ENCODE measurements at places on chromosomes 6 and 20.
A peak's percentile ranks its signal among the peaks of the same experiment; 100 is the strongest.

GRCh38 chr6:13614126-13614925, 809 bp upstream of the NOL7 start:
- DNase-seq, result peak; percentile 62

DNA sequence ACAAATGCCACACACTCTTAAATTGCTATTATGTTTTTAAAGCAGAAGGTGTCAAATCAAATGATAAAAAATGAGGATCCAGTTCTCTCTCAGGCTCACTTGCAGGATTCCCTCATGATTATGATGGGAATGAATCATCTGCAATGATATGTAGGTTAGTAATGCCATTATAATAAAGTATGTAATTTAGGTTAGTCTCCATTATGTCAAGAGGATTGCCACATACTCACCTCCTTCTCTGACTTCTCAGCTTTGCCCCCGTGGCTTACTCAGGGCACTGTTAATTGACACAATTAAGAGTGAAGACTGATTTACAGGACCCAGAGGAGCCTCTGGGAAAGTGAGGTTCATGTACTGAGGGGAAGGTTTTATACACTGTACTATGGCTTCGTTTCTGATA, 591.7 kb upstream of the NRSN1 start:
- DNase-seq, result no peak

- DNase-seq, result no peak
Measured at GRCh38 chr20:20834008-20834407, 121.6 kb upstream of the RALGAPA2 start.

DNA sequence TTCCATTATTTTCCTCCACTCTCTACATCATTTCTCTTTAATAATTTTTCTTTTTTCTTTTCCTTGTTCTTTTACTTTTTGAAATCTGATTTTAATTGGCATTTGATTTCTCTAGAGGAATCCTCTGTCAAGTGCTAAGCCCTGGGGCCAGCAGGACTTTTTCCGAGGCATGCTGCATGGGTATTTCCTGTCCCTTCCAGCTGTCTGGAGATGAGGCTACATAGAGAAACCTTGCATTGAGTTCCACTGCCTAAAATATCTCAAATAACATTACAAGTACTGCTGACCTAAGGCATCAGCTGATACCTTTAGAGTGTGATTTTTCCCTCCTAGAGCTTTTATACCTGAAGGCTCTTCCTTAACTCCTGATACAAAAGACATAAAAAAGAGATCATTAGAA, 6.2 kb downstream of the RNF217 start:
- no peak for DNase-seq

- no peak for DNase-seq
Measured at GRCh38 chr6:4220558-4220957, 85.2 kb upstream of the ECI2 start.

GRCh38 chr20:40639132-40639531, 49.9 kb downstream of the MAFB start:
- no peak for DNase-seq

DNA sequence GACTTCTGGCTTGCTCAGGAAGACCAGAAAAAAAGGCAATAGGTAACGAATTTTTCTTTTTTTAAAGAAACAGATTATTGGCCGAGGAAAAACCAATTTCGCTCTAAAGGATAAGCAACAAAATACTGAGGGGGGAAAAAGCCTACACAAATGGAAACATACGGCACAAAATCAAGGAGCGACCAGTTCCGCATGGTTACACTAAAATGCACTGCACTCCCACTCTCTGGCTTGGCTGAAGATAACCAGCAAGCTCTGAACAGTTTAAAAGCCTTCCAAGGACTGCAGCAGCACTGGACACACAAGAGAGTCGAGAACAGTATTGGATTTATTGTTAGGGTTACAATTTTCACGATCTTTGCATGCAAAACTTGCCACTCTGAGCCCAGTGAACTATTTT, 881 bp upstream of the MAP7 start:
- no peak for DNase-seq

DNA sequence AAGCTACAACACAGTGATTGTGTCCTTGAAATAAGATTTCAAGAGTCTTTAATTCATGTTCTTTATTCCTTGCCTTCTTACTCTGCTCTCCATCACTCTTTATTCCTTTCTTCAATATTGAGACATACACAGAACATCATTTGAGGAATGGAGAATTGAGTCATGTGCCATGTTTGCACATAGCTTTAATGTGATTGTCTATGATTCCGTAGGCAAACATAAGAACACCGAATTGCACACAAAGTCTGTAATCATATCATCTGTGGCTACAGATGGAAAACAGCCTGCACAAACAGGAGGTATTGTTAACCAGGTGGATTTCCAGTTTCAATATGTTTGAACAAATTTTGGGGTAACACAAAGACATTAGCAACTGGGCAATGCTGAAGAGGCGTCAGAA, 571.6 kb upstream of the GJE1 start:
- DNase-seq, result no peak

DNA sequence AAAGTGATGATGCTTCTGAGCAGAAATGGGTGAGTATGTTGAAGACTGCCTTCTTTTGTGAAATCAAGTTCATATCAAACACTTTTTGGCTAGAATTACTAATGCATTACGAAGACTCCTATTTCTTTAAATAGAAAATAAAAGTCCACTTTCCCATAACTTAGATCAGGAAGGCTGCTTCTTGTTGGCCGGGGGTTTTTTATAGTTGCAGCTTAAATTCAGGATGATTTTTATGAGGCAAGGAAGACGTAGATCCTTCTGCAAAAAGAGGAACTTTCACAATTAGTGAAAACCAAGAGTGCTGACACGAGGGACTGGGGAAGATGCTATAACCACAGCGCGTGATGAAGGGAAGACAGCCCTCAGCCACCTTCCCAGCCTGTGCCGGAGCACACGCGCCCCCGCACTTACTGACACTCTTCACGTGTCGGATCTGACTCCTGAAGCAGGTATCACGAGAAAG, 206.1 kb upstream of the PRDM1 start:
- DNase-seq, result no peak

GRCh38 chr20:41426086-41426830, 59.6 kb upstream of the EMILIN3 start:
- no peak for DNase-seq
